ENCODE measurements at places on chromosomes 3 and 15. TPM values are rescaled to one million over a fixed set of nuclear protein-coding genes. Genes with fewer than 3 reads are reported as not detected.

The CYFIP1 gene
- 34.3 TPM for total RNA-seq

The ZDHHC3 gene
- total RNA-seq = 20.5 TPM

The TRH gene
- not detected for total RNA-seq

The UACA gene
- 3.4 TPM for total RNA-seq

The SNTN gene
- total RNA-seq = not detected

The LIPH gene
- total RNA-seq = 0.65 TPM

The ERICH6 gene
- not detected for total RNA-seq

The SERPINI1 gene
- total RNA-seq = 1.7 TPM

The TNFAIP8L3 gene
- not detected for total RNA-seq

The SOX14 gene
- not detected for total RNA-seq

The RBP2 gene
- not detected for total RNA-seq

The SLC35G2 gene
- 3.4 TPM for total RNA-seq

The RPUSD2 gene
- total RNA-seq = 14.2 TPM

The P2RY1 gene
- total RNA-seq = 0.11 TPM

The RHOV gene
- 0.24 TPM for total RNA-seq

The CYP1A1 gene
- total RNA-seq = 11.4 TPM

The ARPIN gene
- not detected for total RNA-seq

The ADCY5 gene
- not detected for total RNA-seq

The SPATA12 gene
- not detected for total RNA-seq

The HIGD2B gene
- 0.22 TPM for total RNA-seq

Measured in activated T-helper 17 cell treated with anti-CD3 and anti-CD28 coated beads, Interleukin-2, amount 50 U/mL, for 72 hours (primary cell).